ENCODE measurements at places on chromosomes 4 and X.
A peak's percentile ranks its signal among the peaks of the same experiment; 100 is the strongest.

GRCh38 chr4:54902271-54902670 lies 223.1 kb downstream of the KDR start:
- no peak for DNase-seq

DNA sequence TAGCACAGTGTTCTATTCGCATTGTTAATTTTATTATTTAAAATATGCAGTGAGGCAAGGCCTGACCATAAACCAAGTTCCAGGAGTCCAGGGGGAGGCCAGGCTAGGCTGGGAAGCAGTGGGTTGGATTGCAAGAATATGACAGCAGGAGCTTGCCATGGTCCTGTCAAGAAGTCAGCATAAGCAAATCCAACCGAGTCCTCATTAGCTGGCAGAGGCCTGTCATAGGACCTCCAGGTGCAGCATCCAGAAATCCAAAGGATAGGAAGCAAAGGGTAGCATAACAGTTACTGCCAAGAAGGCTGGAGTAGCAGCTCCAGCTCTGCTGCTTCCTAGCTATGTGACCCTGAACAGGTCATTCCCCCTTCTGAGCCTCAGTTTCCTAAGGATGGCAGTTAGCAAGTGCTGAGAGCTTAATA lies 13.4 kb downstream of the PJA1 start:
- DNase-seq, result no peak

DNA sequence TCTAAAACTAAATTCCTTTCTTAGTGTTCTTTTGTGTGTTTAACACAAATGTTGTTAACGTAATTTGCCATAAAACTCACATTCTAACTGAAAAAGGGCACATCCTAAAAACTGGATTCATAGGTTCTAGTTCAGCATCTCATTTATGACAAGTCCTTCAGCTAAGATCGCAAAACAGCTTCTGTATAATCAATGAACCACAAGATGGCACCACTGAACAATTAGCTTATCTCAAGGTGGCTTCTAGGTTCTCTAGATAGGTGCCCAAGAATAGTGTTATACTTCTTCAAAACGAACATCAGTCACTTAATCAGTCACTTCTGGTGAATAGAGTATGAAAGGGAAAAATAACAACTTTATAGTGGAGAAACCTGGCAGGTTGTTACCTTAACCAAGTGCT lies 54.3 kb downstream of the NRK start:
- no peak for DNase-seq

GRCh38 chr4:26753617-26754016 lies 107.0 kb upstream of the STIM2 start:
- DNase-seq, result no peak

GRCh38 chr4:10974371-10974770 lies 289.8 kb upstream of the CLNK start:
- no peak for DNase-seq

- peak; percentile 86 for DNase-seq
Observed at GRCh38 chr4:1726146-1726934, 5.0 kb downstream of the TACC3 start.

DNA sequence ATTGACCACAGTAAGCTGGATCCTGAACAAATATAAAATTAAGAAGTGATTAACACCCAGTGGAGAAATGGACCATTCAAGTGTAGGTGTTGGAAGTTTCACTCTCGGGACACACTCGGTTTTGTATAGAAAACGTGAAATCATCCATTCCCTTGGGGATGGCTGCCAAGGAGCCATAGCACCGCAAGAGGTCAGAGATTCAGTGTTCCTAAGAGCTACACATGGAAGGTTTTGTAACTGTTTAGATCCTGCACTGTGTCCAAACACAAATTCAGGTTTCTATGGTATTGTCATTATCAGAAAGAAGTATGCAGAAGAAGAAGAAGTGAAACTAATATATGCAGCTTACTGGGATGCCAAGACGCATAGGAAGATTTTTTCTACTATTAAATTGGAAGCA lies 281.0 kb downstream of the LDB2 start:
- no peak for DNase-seq

- DNase-seq, result no peak
Observed at GRCh38 chrX:23911126-23911835, 3.5 kb downstream of the CXorf58 start.

DNA sequence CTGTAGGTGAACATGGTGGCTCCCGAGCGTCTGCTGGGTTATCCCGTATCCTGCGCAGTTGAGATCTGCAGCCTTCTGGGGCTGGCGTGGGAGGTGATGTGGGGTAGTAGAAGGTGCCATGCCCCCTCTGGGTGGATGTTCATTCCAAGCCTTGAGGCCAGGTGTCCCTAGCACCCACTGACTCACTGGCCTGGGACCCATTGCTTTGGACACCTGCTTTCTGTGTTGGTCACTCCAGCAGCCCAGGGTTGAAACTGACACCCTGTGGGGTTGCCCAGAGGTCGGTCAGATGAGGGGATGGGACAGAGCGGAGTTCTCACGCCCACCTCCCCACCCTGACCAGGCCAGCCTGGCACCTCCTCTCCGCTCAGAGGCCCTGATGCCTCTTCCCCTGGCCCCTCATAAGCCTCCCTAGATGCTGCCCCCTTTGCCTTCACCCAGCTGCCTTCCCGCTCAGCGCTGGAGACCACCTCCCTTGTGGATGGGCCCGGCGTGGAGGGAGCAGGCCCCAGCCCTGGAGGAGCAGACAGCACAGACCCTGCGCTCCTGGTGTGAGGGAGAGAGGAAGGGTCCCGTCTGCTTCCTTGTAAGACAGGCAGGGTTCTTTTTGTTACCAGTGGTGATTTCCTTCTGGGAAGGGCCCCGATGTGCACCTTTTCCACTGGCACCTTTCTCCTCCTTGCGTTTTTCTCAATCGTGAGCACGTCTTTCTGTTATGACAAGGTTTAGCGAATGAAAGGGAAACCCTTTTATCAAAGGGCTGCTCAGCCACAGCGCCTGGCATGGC lies 2.0 kb downstream of the DOK7 start:
- DNase-seq, result no peak

DNA sequence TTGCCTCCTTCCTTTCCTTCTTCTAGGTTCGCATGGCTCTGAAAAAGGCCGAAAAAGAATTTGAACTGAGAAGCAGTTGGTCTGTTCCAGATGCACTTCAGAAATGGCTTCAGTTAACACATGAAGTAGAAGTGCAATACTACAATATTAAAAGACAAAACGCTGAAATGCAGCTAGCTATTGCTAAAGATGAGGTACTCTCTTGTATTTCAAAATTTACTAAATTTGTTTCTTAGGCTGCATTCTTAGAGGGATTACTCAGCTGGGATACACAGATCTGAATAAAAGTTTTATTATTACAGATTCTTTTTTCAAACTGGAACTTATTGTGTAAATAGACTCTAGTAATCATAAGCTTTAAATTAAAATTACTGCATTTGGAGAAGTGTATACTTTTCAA lies 146.9 kb downstream of the STIM2 start:
- DNase-seq, result no peak

GRCh38 chr4:78737035-78737434 lies 39.1 kb upstream of the BMP2K start:
- no peak for DNase-seq

- DNase-seq, result no peak
Observed at GRCh38 chr4:1406394-1406980, at the start of gene NKX1-1. TSS of gene NKX1-1 (minus strand) at chr4:1406442. CDS start at chr4:1406442, 0 bp downstream.

DNA sequence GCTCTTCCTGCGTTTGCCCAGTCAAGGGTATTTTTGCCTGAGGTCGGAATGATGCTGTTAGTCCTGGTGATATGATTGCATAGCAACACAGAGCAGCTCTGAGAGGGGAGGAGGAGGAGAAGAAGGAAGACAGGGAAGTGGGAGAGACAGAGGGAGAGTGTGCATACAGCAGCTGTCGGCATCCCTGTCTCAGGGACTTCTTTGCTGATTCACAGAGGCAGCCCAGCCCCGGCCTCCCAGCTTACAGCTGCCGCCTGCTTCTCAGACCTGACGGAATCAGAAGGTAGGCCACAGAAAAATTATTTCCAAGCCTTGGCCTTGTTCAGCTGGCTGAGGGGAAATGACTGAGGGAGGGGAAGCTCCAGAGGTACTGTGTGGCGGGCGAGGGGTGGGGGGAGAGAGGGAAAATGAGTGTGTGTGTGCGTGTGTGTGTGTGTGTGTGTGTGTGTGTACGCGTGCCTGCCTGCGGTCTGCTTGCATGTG lies 319 bp downstream of the DRP2 start:
- no peak for DNase-seq

GRCh38 chr4:101177154-101177553 lies 170.2 kb downstream of the PPP3CA start:
- DNase-seq, result no peak

GRCh38 chrX:13661735-13662288 lies 8.9 kb downstream of the TCEANC start:
- no peak for DNase-seq

GRCh38 chr4:139557556-139558110 lies 1.6 kb upstream of the SETD7 start:
- DNase-seq, result no peak

GRCh38 chrX:47380268-47380667 lies 9.9 kb downstream of the ZNF157 start:
- DNase-seq, result peak; percentile 28

- no peak for DNase-seq
Observed at GRCh38 chr4:62797221-62797620, 1597.1 kb downstream of the ADGRL3 start.

DNA sequence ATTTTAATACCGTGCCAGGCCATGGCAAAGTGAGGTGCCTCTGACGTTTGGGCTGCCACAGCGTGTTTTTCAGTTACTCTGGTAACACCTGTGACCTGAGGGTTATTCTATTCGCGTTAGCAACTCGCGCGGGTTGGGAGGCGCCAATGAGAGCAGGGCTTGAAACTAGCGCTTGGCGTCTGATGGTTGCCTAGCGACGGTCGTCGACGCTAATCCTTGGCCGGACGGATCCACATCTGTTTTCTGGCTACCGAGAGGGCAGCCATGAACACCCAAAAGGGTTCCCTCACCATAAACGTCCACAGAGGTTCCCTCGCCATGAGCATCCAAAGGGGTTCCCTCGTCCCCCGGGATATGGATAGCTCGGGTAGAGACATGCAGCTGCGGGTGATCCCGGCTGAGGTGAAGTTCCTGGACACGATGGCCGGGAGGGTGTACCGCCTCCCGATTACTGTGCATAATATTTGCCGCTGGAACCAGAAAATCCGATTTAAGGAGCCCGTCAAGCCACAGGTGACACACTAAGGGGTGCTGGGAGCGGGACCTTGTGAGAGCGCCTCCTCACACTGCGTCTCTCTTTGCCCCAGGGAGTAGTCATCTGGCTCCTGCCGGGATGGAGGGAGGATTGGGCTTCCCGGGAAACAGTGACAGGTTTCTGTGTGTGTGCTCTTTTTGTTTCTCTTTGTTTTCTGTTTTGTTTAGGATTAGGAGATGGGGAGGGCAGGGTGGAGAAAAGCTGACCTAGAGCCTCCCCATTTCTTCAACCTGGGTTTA lies at the start of gene CFAP47:
TSS of gene CFAP47 (plus strand) at position 199 of the 774 bp plus-strand sequence. CDS start at position 265, 66 bp downstream.
- DNase-seq, result no peak

DNA sequence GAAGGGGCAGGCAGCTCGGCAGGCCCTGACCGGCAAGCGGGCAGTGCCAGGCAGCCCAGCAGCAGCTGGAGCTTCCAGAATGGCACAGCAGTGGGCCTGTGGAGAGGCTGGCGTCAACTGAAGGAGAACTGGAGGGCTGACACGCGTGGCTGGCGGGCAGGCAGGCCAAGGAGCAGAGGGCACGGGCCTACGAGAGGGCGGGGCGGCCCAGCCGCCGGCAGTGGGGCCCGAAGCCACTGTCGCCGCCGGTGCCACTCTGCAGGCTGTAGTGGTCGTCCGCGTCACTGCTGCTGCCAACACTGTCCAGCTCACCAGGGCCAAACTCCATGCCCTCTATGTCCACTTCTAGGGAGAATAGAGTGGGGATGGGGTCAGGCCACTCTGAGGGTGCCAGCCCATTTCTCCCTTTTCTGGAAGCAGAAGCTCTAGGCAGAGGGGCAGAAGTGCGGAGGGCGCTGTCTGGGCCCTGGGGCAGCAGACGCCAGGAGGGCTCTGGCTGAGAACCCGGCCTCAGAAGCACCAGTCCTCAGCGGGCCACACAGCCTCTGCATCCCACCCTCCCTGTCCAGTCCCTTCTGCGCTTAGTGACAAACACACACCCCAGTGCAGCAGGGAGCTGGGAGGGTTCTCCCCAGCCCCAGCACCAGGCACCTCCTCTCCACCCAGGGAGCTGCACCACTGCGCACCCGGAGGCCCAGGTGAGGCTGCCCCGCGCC lies 8.6 kb upstream of the HAUS3 start:
- peak; percentile 18 for DNase-seq

DNA sequence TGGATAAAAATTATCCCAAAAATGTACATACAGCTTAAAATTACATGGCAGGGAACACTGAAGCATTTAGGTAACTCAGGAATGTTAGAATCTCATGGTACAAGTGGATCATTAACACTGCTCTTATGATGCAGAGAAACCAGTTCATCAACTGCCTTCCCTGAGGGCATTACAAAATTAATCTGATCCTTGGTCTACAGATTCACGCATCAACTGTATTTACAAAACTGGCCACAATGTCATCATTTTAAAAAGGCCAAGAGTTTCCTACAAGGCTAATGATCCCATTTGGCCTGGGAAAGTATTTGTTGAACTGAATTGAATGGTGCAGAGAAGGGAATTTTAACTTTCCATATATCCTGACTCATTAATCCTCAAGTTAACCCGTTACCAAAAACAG lies 84.6 kb downstream of the TSPAN5 start:
- DNase-seq, result no peak

DNA sequence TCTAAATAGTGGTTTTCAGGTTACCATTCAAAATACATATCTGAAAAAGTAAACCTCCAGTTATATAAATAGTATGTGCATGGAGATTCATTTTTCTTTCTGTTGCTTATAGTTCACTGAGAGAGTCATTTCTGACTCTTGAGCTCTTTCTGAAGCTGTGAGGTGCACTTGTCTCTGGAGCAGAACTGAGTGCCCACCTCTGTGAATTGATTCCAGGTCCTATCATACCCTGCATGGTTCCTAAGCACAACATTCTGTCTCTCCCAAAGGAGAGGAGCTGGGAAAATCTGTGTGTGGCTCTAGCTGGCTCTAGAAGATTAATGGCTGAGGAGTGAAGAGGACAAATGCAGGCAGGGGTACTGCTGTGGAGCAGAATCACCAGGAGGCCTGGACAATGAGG lies 161.6 kb upstream of the HCCS start:
- DNase-seq, result no peak

DNA sequence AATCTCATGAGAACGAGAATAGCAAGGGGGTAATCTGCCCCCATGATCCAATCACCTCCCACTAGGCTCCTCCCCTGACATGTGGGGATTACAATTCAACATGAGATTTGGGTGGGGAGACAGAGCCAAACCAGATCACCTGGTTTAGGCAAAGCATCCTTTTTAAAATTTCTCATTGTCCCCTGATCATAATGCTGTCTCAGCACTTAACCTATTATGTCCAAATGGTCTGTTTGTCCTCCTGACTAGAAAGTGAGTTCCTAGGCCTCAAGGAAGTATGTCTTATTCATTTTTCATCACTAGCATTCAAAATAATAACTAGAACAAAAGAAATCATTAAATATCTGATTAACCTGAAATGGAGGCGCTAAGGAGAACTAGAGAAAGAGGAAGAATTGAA lies 7.9 kb upstream of the PRMT9 start:
- no peak for DNase-seq

- peak; percentile 30 for DNase-seq
Observed at GRCh38 chr4:121154103-121154515, 10.0 kb downstream of the TNIP3 start.

DNA sequence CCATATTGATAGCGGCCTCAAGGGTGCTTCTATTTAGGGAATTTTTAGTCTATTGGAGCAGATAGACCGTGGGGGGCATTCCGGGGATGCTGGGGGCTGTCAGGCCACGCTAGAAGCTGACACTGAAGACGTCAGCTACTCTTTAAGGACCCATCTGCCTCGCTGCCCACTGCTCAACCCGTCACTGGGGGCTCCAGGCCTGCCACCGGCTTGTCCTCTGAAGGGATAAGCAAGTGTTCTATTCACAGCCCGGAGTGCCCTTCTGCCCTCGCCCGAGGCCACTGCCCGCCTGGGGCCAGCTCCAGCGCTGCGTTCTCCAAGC lies 679 bp upstream of the MSL3 start:
- no peak for DNase-seq

Data from GM13976 (cell line).